Stimulated activated CD4-positive, alpha-beta T cell treated with anti-CD3 and anti-CD28 coated beads, Interleukin-4, amount 100 ng/mL, for 24 hours (primary cell): ENCODE measurements at places on chromosomes 7 and 10.
A peak's percentile ranks its signal among the peaks of the same experiment; 100 is the strongest.

GRCh38 chr7:112866424-112866823, 76.2 kb upstream of the TMEM168 start:
- DNase-seq: no peak

DNA sequence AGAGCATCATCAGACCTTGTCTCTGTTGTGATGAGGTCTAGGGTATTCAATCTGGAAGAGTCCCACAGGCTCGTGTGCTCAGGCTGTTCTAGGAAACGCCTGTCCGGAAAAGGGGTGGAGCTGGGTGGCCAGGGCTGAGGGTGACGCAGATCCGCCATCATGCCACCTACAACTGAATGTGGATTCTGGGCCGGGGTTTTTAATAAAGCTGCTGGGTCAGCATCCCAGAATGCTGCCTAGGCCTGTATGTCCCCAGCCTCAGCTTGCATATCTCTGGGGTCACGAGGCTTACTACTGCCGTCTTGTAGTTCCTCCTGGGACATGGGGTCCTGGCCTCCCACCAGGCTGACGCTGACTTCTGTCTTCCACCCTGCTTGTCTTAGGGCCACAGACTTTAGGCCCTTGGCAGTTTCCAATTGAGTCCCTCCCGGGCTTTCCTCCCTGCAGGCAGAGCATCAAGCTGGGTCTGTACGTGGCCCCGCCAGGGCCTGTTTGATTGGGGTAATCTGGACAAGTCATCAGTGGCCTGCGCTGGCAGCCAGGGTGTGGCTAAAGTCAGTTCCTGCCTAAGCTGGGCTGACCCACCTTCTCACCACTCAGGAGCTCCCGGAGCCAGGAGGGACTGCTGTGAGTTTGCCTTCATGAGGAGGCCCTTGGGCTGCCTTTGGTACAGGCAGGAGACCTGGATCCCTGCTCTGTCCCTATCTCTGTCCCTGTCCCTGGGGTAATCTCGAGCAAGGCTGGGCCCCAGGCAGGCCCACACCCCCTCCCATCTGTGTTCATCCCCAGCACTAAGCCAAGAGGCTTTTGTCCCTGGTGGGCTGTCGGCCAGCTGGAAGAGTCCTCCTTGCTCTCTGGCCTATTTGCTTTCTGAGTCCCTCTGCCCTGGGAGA, 79.9 kb downstream of the ZMIZ1 start:
- no peak for DNase-seq

GRCh38 chr7:95960706-95961244, 188.4 kb downstream of the DYNC1I1 start:
- no peak for DNase-seq

DNA sequence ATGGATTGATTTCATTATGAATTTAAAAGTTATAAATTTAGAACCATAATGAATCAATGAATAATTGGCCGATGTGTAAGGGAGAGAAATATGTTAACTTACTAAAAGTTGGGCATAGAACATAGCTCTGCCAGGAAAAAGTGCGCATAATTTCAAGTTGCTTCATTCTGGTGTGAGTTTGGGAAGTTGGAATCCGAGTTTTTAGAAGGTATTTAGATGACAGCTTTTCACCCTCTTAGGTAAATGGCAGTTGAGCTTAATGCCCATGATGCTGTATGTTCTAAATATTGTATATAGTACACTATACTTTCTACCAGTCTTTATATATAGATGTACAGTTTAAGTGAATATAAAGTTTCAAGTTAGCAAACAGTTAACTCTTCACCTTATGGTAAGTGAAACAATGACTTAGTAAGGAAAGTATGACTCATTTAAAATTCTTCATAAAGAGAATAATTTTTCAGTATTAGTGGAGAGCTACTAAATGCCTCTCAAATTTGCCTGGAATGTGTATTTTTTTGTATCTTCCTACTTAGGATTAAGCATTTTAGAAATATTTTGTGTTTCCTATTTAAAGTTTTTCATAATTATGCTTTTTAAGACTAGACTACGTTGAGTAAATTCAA, 1.6 kb downstream of the C1GALT1 start:
- no peak for DNase-seq

DNA sequence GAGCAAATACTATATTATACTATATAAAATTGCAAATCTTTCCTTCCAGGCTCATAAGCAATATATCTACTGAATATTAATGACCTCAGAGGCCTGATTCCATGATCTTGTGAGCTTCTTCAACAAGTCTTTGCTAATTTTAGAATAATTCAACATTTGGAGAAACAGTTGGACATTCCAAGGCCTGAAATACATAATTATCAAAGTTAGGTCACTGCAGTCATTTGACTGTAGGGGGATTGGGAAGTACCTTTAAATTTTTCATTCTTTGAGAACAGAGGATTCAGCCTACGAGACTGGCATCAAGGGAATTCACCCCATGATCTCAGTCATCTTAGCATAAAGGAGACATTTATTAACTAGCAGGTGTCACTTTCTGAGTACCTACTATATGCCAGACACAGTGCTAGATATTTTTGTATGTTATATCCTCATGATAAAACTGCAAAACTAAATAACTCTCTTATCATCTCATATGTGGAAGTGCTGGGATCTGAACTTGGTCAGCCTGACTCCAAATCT, 85.4 kb downstream of the DOCK4 start:
- no peak for DNase-seq

DNA sequence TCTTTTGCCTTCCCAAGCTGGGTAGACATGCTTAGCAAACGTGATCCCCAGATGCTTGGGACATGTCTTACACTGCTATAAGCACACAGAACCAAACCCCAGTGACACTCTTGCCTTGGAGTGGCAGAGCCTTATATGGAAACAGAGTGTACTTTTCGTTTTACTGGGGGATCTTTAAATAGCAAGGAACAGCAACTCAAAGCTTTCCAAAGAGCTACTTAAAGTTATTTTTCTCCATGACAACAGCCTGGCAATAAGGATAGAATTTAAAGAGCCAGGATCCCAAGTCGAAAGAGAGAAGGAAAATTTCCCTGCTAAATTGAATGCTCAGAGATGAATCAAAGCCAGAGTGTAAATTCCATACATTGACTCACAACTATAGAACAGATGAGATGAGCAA, 67.8 kb downstream of the ZNF365 start:
- no peak for DNase-seq

DNA sequence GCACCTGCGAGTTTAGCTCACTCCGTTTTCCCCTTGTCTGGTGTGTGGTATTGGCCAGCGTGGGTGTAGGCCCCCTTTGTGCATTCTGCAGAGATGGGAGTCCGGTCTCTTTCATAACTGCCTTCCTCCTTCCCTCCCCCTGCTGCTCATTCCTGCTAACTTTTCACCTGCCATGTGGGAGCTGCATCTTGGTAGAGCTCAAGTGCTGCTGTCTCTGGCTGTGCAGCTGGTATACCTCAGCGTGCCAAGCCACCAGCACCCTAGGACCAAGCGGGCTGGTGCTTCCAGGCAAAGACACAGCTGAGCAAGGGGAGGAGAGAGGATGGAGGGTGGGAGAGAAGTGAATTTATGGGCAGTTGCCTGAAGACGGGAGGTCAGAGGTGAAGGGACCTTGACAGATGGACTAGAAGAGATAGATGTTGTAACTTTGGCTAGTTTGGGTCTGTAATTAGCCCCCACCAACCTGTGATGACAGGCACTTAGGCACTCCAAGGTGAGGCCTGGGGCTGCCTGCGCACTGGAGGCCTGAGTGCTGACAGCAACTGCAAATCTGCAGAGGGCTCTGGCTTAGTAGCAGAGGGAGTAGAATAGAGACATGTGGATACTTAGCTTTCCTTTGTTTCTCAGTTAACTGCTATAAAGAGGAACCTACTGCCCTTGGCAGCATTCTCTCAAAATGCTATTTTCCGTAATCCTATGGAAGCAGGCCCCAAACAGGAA, 148.8 kb upstream of the AGK start:
- no peak for DNase-seq

- DNase-seq: peak; percentile 51
Observed at GRCh38 chr10:323651-324293, 188.5 kb downstream of the ZMYND11 start.
